CD4-positive, alpha-beta T cell treated with Interleukin-4 for 1 hour (primary cell): ENCODE measurements at places on chromosomes 7 and 10.

DNA sequence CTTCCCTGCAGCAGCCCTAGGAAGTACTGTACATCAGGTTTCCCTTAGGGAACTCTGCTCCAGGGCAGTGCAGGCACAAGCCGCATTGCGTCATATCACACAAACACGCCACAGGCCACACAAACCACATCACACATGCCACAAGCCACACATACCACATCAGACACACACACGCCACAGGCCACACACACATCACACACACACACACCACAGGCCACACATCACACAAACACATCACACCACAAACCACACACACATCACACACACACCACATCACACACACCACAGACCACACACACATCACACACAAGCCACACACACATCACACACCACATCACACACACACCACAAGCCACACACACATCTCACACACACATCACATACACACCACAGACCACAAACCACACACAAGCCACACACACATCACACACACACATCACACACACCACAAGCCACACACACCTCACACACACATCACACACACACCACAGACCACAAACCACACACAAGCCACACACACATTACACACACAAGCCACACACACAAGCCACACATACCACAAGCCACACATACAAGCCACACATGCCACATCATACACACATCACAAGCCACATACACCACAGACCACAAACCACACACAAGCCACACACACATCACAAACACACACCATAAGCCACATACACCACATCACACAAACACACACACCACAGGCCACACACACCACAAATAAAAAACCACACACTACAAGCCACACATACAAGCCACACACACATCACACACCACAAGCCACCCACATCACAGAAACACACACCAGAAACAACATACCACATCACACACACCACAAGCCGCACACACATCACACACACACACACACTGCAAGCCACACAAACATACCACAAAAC is 53.4 kb downstream of the TMEM209 start:
- DNase-seq = peak; percentile 68

GRCh38 chr10:32773105-32773504 is 184.9 kb downstream of the ITGB1 start:
- no peak for DNase-seq

DNA sequence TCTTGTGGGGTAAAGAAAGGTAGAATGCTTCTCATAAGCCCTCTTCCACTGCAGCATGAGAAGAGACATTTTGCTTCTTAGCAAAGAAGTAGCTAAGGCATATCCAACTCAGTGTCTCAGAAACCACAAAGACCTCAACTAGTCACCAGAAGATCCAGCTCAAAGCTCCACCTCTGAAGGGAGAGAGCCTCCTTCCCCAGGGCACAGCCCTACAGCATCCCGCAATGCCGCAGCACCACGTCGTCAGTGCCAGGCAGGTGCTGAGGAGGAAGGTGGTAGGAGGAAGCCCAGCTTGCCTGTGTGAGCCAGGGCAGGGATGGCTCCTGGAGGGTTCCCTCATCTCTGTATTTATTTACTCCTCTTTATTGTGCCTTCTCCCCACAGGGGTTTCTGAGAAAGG is 385.6 kb upstream of the NPVF start:
- DNase-seq = no peak

DNA sequence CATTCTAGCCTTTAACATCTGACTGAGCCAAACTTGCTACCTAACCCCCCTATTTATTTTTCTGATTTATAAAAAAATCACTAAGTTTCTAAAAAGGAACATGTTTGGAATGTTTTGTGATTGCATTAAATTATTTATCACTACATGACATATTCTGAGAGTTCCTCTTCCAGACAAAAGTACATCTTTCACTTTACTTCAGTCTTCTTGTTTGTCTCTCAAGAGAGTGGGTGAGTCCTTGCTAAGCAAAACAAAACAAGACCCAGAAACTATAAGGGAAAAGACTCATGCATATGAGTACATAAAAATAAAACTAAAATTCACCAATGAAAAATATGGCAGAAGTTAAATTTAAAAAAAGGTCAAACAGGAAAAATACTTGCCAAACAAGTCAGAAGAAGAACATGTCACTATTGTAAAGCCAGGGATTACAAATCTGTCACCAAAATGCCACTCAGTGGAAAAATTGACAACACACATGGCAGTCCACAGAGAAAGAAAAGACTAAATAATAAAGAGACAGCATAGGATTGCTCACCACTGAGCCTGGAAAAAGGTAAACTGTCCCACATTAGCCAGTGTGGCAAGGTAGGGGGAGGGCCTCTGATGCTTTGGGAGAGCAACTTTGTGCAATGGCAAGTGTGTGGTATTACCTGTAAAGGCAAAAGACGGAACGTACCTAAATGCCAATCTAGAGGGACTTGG is 166.7 kb upstream of the ZNF32 start:
- no peak for DNase-seq

GRCh38 chr7:8133188-8133848 is 128.6 kb downstream of the ICA1 start:
- no peak for DNase-seq

DNA sequence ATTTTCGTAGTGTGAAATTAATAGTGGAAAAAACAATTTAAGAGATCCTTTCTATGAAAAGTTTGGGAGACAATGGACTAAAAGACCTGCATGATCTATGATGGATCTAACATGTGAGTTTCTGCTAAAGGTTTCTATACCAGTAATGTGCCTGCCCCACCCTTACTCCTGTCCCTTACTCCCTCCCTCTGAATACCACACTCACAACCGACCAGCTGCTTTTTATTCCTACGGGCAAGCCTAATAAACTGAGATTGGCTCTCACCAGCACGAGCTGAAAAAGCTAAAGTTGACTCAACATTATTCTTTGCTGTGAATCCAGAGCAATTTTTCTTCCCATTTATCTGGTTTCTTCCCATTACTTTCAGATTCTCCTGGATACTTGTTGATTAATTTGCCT is 17.8 kb upstream of the REEP3 start:
- no peak for DNase-seq

DNA sequence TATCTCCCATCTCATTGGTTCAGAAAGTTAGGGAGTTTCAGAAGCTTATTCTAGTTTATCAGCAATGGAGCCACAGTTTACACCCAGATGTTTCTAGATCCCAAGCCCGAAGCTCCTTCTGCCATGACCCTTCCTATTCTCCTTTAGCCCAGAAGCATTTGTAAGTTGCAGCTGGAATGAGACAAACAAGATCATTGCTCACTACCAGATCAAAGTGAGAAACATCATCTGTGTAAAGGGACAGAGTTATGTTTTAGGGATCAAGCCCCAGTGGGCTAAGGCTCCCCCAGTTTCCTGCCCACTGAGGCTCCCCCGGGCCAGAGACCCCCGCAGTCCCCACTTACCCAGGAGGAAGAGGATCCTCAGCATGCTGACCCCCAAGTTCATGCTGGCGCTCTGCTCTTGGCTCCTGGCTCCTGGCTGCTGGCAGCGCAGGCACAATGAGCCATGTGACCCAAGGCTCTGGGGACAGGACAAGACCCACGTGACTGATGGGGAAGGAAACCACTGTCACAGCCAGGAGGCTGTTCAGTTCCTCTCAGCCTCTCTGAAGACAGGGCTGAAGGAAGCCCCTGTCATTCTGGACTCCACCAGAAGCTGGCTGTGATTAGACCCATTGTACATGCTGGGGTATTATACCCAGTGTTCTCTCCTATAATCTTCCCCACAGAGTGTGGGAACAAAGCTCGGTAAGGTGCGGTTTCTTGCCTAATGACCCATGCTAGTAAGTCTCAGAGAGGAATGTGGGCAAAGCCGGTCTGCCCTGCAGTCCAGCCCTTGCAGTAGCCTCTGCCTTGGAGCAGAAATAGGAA is at the start of gene TMEM273:
TSS of gene TMEM273 (minus strand) at position 442 of the 812 bp plus-strand sequence. CDS start at position 387, 55 bp downstream.
- DNase-seq = peak; percentile 77

GRCh38 chr7:18831943-18832342 is 285.5 kb downstream of the TWIST1 start:
- DNase-seq = no peak

GRCh38 chr10:120543291-120543690 is 86.3 kb downstream of the PLPP4 start:
- no peak for DNase-seq

DNA sequence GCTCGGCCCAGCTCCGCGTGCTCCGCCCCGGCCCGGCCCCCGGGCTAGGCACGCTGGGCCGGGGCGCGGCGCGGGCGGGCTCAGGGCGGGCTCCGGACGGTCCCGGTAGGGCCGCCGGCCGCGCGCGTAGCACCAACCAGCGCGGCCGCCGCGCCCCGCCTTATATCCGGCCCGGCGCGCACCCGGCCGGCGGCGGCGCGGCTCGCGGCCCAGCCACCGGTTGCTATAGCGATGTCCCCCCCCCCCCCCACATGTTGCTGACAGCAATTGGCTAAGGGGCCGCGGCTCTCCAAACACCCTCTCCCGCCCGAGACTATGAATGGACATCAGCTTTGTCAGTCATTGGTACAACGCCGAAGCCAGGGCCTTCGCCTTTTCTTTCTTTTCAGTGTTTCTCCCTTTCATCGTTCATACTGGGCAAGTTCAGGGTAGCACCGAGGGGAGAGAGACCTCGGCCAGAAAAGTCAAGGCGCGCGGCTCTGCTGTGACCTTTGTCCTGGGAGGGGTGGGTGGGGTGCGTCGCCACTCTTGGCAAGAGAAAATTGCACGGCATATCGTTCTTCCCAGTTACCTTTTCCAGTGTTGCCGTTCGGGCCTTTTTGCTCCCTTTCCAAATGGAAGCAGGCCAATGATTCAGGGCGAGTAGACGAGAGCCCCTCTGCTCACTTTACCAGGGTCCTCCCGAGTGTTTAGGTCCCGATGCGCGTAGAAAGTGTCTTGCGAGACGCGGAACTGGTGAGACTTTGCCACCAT is 354.2 kb downstream of the DNAJB6 start:
- no peak for DNase-seq

GRCh38 chr10:5814110-5815107 is 1.2 kb upstream of the GDI2 start:
- DNase-seq = no peak

DNA sequence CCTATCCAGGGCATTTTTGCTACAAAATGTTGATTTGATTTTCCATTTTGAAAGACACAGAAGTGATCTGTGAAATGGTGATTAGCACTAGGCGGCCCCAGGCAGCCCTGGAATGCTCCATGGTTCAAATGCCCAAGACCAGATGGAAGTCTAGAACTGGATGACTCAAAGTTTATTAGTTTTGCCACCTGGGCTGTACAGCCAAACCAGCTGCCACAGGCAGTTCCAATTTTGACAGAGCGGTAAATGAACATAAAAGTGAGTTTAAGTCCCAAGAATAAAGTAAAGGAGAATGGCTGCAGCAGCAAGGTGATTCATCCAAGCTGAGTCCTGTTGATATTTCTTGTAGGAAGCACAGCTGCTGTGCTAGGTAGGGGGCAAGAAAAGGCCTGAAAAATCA is 180.5 kb downstream of the SUGCT start:
- no peak for DNase-seq

GRCh38 chr7:111364413-111364812 is 197.9 kb downstream of the IMMP2L start:
- no peak for DNase-seq

- DNase-seq = no peak
Measured at GRCh38 chr7:155296006-155296787, 1.5 kb upstream of the INSIG1 start.

DNA sequence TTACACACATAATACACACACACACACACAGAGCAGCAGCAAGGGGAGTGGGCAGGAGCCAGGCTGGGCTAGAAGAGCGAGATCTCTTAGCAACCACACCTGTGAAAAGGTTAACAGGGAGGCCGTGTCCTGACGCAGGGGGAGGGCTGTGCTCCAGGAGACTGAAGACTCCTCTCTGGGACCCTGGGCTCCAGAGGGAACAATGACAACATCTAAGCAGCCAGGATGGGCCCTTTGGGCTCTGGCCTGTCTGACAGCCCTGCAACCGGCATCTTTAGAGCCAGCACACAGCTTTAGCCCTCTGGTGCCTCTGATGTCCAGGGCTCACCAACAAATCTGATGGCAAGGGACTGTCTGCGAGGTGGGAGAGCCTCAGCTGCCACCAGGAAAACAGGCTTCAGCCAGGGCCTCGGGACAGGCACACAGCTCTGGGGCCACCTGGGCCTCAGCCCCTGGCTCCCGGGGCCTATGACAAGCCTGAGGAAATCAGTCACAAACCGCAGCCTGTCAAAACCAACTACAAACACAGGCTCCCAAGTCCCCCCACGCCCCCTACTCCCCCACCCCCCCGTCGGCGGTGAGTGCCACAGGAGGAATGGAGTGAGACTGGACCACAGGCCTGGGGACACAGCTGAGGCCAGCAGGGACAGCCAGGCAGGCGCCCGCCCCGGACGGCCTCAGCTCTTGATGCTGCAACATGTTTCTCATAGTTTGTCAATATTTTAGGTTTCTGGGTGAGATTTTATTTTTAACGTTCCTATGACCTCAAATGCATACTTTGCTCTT is 102.8 kb downstream of the TNS3 start:
- no peak for DNase-seq

DNA sequence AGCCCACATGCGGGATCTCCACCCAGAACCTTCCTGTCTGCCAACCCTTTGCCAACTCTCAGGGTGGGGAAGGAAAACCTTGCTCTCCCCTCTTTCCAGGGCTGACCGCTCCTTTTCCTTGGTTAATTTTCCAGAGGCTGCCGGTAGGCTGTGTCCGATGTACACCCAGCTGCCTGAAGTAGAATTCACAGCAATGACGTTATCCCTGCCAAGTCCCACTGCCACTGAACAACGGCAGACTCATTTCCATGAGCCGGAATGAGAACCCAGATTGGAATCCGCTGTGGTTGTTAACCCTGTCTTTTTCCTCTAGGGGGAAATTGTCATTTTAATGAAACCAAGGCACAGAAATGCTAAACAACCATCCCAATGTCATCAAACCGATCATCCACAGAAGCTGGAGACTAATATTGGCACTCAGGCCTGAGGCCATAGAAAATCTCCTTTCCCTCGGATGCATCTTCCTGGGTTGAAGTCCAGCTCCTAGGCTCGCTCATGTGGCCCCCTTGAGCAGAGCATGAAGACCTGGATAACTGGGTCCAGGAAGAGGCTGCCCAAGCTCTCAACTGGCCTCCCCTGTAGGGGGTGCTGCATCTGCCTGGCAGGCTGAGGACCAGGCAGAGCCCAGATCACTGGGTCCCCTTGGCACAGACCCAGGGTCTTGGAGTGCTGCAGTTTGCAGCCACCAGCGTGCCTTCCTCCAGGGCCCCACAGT is 30.4 kb downstream of the KLRG2 start:
- no peak for DNase-seq

- no peak for DNase-seq
Measured at GRCh38 chr7:139985811-139986210, 76.9 kb downstream of the PARP12 start.

- DNase-seq = no peak
Measured at GRCh38 chr10:72107325-72108003, 19.1 kb upstream of the SPOCK2 start.

- no peak for DNase-seq
Measured at GRCh38 chr10:75694269-75694668, 262.8 kb downstream of the LRMDA start.

- no peak for DNase-seq
Measured at GRCh38 chr7:25148772-25149575, 23.9 kb upstream of the CYCS start.
